ENCODE measurements at places on chromosomes 6 and 20.

DNA sequence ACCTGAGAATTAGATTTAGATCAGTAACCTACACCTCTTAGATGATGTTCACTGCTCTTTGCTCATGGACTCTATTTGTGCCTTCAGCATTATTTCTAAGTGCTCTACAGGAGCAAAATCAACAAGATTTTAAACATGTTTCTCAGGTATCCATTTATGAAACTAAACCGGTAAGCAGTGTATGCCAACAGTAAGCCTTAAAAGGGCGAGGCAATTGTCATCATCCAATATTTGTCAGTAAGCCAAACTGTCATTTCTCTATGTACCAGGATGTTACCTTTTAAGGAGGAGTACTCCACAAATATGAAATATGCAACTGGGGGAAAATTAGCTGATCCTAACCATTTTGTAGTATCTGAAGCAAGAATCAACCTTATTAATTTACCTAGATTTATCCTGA is 69.6 kb upstream of the ZNF184 start:
- DNase-seq, result no peak

GRCh38 chr6:165298402-165298801 is 11.0 kb downstream of the C6orf118 start:
- DNase-seq, result no peak

DNA sequence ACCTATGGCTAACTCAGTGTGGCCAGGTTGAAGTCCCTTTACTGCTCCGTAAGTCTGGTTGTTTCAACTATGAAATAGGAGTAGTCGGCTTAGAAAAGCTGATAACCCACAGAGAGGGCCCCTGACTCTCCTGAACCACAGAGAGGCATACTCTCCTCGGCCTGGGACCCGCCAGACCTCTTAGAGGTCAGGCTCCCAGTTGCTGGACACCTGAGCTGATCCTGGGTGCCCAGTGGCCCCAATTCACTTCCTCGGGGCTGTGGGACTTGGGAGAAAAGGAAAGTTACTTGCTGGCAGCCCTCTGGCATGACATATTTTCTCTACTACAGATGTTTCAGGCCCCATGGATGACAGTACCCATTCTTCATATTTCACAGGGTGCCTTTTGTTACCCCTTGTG is 34.2 kb upstream of the EYA4 start:
- DNase-seq, result no peak

DNA sequence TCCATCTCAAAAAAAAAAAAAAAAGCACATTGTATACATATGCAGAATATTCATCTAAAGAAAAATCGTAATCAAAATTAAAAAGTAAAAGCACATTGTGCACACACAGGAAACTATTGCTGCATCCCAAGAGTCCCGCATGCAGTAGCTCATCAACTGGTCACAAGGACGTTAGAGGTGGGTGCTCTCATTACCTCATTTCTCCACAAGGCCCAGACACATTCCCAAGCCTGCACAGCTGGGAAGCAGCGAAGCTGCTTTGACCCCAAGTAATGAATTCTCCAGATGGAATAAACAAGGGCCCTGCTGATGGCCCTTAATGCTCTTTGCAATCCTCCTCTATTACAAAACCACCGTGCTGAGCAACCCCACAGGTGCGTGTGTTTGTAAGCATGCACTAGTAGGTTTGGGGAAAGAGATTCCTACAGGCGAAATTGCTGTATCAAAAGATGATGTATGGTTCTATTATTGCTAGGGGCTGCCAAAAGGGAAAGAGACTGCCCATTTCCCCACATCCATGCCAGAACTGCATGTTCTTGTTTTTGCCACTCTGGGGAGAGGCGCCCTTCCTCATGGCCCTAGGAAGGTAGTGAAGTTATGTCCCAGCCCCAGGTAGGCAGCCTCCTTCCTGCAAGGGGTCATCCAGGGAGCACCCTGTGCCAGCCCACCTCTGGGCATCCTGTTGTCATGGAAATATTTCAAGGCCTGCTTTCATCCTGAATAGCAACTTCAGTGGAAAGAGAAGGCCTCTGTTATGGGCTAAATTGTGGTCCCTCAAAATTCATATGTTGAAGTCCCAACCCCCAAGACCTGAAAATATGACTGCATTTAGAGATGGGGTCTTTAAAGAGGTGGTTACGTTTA is 34.6 kb upstream of the PTGIS start:
- no peak for DNase-seq

DNA sequence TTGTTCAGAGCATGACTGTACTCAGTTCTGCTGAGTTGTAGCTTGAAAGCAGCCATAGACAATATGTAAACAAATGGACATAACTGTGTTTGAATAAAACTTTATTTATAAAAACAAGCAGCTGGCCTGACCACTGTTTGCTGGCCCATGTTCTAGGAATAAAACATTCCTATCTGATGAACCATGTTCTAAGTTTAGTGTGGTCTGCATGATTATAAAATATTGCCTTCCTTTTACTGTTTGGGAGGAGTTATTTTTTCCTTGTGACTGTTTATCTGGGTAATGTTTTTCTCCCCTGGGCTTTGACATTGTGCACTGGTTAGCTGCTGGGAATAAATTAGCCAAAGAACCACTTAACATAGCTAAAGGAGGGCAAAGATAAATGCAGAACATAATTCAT is 55.1 kb downstream of the CDS2 start:
- no peak for DNase-seq

All from T-helper 2 cell (primary cell).